ENCODE measurements at places on chromosomes 3 and 15. TPM values are rescaled to one million over a fixed set of nuclear protein-coding genes. Genes with fewer than 3 reads are reported as not detected.

Gene TMEM207
- total RNA-seq, result not detected

Gene FSIP1
- total RNA-seq, result 0.51 TPM

Gene AGBL1
- total RNA-seq, result not detected

Gene HESX1
- 0.63 TPM for total RNA-seq

Gene GOLGA8T
- under 0.01 TPM for total RNA-seq

Gene TKT
- 315 TPM for total RNA-seq

Gene LNP1
- 0.77 TPM for total RNA-seq

Gene BRK1
- 138 TPM for total RNA-seq

Gene NR2F2
- total RNA-seq, result 33.5 TPM
